K562 (cell line): ENCODE measurements at places on chromosomes 5 and 9.

- DNase-seq, result no peak
Measured at GRCh38 chr9:84754461-84754860, 84.9 kb downstream of the NTRK2 start.

GRCh38 chr5:82765765-82766164 is 311.4 kb downstream of the TMEM167A start:
- no peak for DNase-seq

DNA sequence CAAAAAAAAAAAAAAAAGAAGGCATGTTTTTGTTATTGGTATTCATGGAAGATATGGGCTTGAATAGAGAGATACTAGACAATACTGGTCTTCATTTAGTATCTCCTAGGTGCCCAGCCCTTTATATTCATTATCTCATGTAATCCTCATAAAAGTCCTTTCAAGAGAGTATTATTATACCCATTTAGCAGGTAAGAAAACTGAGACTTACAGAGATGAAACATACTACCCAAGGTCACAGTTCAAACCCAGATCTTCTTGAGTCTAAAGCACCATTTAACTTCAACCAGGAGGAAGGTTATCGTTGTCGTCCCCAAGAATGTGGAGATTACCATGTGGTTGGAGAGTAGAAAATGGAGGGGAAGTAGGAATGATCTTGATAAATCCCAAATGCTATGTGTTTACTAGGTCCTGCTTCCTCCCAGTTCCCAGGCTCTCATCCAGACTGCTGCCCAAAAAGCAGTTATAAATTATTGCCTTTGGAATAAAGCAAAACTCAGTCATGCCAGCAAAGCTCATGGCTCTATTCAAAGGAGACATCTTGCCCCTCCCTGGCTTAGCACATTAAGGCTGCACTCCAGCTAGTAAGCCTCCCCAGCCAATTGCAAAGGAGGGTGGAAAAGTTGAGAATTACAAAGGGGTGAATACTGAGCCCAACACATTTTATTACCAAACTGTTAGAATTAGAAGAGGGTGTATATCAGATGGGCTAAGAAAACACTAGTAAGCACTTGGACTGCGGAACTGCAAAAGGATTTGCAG is 163.9 kb downstream of the PIK3R1 start:
- DNase-seq, result no peak

- no peak for DNase-seq
Measured at GRCh38 chr5:53601570-53601969, 41.1 kb downstream of the NDUFS4 start.

GRCh38 chr9:133119846-133120500 is 1.1 kb downstream of the RALGDS start:
- DNase-seq, result no peak
